ENCODE measurements at places on chromosomes 7 and 10. TPM values are rescaled to one million over a fixed set of nuclear protein-coding genes. Genes with fewer than 3 reads are reported as not detected.

Gene TAS2R41
- not detected for total RNA-seq

Gene SLC35G1
- 6.1 TPM for total RNA-seq

Gene ACTR3C
- total RNA-seq = 4.0 TPM

Gene RBP3
- total RNA-seq = not detected

Gene HHEX
- 0.23 TPM for total RNA-seq

Gene PRSS37
- not detected for total RNA-seq

Gene UNC5B
- total RNA-seq = not detected

Gene FAM25G
- not detected for total RNA-seq

Gene SPDYE9
- not detected for total RNA-seq

Gene ZPBP
- total RNA-seq = not detected

Gene GNGT1
- total RNA-seq = not detected

Gene ITGA8
- not detected for total RNA-seq

Gene AKR1C4
- not detected for total RNA-seq

Gene KCND2
- total RNA-seq = not detected

Gene WNT16
- not detected for total RNA-seq

Gene OR9A2
- not detected for total RNA-seq

Gene CDH23
- 0.16 TPM for total RNA-seq

Gene CRTAC1
- total RNA-seq = not detected

Gene HOXA7
- total RNA-seq = not detected

Gene PRRT4
- total RNA-seq = 0.18 TPM

Gene TEX47
- not detected for total RNA-seq

Gene GNAI1
- total RNA-seq = 1.1 TPM

Gene DLX5
- total RNA-seq = not detected

Gene EBLN1
- total RNA-seq = not detected

Gene AMPH
- not detected for total RNA-seq

Gene GIMAP5
- 42.5 TPM for total RNA-seq

Gene TAS2R3
- total RNA-seq = 0.75 TPM

Gene TRIM73
- 7.9 TPM for total RNA-seq

Gene GCK
- total RNA-seq = 0.23 TPM

Gene SLC29A4
- 0.76 TPM for total RNA-seq

Gene IGF2BP3
- total RNA-seq = 1.3 TPM

Gene CFAP58
- 0.64 TPM for total RNA-seq

Gene ZEB1
- 48.9 TPM for total RNA-seq

Gene NANOS1
- 0.28 TPM for total RNA-seq

Gene LRRC27
- 5.4 TPM for total RNA-seq

Gene RADIL
- 0.12 TPM for total RNA-seq

Gene GDF10
- not detected for total RNA-seq

Gene TRPV6
- not detected for total RNA-seq

Gene TSPAN33
- total RNA-seq = 6.1 TPM

Gene NKX1-2
- total RNA-seq = not detected

Gene SPDYE6
- total RNA-seq = not detected
